Right atrium auricular region (tissue), 2 donors: ENCODE measurements at places on chromosomes 2 and 18. TPM values are rescaled to one million over a fixed set of nuclear protein-coding genes. Genes with fewer than 3 reads are reported as not detected.

- no peak for DNase-seq
Observed at GRCh38 chr18:51191128-51191717, 6.3 kb downstream of the MEX3C start.

DNA sequence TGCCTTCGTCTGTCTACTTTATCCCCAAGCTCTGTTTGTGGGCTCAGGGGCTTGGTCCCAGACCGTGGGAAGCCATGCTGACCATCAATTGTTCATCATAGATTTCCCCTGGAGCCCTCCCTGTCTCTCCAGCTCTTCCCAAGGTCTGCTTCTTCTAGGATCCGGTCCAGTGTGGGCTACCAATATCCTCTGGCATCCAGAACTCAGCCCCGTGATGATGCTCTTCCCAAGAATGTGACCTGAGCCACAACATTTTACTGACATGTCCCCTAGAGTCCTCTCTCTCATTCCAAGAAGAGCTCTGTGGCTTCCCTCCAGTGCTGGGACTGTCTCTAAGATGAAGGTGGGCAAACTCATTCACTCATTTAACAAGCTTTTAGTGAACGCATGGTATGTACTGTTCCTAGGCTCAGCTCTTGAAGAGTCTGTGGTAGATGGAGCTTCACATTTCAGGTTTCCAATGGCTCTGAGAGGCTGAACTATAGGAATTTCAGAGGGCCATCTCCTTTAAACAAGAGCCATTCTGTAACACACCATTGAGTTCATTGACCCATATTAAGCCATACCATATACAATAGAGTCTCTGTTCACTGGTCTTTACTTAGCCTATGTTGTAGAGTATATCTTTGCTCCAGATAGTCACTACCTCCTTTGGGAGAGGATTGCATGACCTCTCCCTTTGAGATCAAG, 142.0 kb upstream of the APCDD1 start:
- no peak for DNase-seq

DNA sequence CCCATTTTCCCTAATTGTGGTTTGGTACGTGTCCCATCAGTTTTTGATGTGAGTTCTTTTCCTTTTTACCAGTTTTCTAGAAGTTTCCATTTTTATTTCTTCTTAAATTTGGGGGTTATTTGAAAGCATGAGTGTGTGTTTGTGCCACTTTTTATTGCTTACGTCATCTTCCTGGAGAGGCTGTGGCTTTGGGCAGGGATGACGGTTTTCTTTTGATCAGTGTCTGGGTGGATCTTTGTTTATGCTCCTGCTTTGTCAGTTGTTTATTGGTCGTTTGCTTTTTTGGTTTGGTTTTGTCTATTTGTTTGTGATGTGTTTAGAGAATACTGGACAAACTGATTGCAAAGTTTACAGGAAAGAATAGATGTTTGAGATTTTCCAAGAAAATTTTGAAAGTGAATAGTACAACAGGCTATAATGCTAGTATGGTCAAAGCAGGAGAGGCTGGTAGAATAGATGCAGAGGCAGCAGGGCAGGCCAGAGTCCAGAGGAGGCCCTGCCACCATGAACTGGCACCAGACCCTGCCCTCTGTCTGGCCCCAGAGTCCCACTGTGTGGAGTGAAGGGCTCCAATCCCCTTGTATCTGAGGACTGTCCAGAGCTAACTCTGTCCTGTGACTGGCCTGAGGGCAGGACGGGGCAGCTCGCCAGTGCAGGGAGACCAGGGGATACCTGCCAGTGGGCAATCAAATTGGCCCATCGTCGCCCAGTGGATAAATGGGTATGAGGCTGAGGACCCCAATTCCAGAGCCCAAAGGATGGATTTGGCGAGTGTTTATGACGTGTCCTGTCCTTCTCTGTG, 23.4 kb upstream of the SNED1 start:
- no peak for DNase-seq

Gene UCN
- total RNA-seq, result 0.74 TPM

Gene RAX
- total RNA-seq, result not detected

GRCh38 chr18:57171026-57171425, 24.1 kb downstream of the BOD1L2 start:
- no peak for DNase-seq

DNA sequence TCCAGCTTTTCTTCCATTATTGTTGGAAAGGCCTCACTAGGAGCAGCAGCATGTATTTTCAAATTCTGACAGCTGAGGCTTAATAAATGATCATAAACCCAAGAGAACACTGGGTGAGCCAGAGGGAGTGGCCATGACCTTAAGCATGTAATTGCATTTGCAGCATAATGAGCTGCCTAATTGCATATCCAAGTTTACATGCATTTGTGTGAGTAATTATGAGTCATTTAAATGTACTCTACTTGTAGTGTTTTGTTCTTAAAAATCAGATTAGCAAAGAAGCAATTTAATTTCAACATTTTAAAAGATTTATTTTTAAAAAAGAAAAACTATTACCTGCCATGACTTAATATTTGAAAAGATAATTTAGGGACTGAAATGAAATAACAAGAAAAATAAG, 74.8 kb downstream of the NOL10 start:
- no peak for DNase-seq

Gene ONECUT2
- 0.04 TPM for total RNA-seq

GRCh38 chr2:196466581-196466980, 172.9 kb upstream of the CCDC150 start:
- DNase-seq, result no peak

Gene PRKRA
- 41.4 TPM for total RNA-seq

Gene FOXD4L1
- not detected for total RNA-seq

GRCh38 chr2:46018773-46019591, 278.2 kb upstream of the EPAS1 start:
- no peak for DNase-seq

- no peak for DNase-seq
Observed at GRCh38 chr2:63189026-63189425, 138.4 kb downstream of the OTX1 start.

Gene PROKR1
- not detected for total RNA-seq

DNA sequence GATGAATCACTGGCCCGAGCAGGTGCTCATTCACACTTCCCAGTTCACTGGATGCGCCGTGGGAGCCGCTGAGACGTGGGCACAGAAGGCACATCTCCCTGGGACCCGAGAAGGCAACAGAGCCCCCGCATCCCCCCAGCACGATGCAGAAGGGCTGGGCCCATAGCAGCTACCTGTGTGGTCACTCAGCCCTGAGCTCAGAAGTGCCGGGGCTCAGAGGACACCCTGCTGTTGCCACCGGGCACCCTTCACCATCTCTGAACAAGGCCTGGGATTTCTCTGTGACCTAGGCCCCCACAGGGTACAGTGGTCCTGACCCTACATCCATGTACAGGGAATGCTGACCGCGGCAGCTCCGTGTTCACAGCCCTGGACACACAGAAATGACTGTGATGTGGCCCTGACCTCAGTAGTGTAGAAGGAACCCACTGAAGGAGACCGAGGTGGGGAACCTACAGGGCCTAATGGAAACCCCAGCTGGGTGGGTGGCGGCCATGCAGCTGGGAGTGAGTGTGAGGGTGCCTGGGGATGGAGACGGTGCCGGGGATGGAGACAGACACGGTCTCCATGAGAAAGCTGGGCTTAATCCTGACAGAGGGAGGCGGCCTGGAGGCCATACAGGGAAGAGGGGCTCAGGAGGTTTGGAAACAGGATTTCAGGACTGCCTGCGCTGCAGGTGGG, 111.9 kb upstream of the OTOS start:
- peak; percentile 58 for DNase-seq

Gene PNKD
- 71.4 TPM for total RNA-seq

DNA sequence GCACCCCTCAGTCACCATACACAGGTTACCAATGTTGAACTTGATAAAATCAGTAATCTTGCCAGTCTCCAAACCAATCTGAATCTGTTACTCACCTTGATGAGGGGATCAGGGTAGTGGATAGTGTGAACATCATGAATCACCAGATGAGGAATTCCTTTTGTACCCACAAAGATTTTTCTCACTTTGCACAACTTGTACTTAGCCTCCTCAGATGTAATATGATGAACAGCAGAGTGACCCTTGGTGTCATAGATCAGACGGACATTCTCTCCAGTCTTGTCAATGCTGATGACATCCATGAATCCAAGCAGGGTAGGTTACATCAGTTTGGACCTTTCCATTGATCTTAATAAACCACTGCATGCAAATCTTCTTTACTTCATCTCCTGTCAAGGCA, 54.7 kb downstream of the MDH1 start:
- DNase-seq, result no peak

GRCh38 chr2:44994377-44994776, 14.9 kb downstream of the SIX2 start:
- no peak for DNase-seq

- no peak for DNase-seq
Observed at GRCh38 chr18:70044632-70045031, 97.0 kb upstream of the CD226 start.

- no peak for DNase-seq
Observed at GRCh38 chr2:44579115-44579836, 217.5 kb downstream of the CAMKMT start.

Gene SLC66A3
- total RNA-seq, result 18.7 TPM

GRCh38 chr18:79962311-79962710, 2.1 kb upstream of the HSBP1L1 start:
- DNase-seq, result no peak

Gene CAVIN2
- 118 TPM for total RNA-seq

Gene TTN
- 3,257 TPM for total RNA-seq

GRCh38 chr2:28411166-28411755, 18.6 kb downstream of the FOSL2 start:
- DNase-seq, result no peak

GRCh38 chr2:218985021-218985324, at the start of gene FEV:
Gene FEV, minus strand, starts transcription at chr2:218985184. Its CDS starts 109 bp downstream, at chr2:218985075.
- no peak for DNase-seq

DNA sequence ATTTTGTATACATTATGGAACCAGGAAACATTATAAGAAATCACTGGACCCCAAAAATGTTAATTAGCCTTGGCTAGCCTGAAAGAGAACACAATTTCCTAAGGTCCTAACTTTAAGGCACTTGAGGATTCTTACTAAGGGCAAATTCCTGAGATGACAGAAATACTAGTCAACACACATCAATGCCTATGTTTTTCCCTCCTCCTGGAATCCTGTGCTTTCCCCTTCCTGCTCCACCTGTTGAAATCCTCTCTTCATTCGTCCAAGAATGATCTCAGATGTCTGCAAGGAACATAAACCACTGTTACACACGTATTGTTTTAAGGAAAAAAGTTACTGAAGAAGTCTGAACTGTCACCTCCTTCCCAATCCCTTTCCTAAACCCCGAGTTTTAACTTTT, 21.2 kb upstream of the DARS1 start:
- DNase-seq, result no peak

- DNase-seq, result no peak
Observed at GRCh38 chr2:223989206-223989855, 32.1 kb downstream of the MRPL44 start.
